ENCODE measurements at places on chromosomes 5 and 9.

DNA sequence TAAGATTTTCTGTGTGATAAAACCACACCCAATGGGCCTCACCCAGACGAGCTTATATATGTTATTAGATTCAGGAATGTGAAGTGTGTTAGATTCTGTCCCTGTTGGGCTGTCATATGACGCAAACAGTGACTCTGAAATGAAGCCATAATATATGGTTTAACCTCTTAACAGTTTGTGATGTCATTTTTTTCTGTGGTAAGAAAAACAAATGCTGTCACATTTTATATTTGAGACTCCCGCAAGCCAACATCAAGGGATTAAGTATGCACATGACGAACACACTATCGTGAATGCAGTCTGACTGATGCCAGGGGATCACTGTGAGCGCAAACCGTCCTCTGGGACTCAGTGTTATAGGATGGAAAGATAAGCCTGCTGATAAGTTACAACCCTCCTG lies 321.7 kb downstream of the SH3GL2 start:
- no peak for DNase-seq

- no peak for DNase-seq
Observed at GRCh38 chr5:66454186-66455078, 141.8 kb upstream of the MAST4 start.

DNA sequence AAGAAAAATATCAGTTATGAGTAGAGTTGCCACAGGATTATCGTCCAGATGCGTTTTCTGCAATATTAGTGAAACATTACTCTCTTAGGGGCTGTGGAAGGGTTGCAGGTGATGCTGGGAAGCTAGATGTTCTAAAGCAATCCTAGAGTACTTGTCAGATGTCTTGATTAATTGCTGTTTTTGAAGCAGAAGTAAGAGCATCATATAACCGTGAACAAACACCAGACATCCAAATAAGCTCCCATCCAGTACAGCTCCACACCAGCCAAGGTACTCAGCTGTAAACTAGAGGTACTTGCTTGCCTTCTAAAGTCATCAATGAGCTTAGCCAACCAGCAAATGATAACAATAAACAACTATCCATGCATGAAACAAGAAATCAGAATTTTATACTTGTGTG lies 131.1 kb downstream of the ST8SIA4 start:
- no peak for DNase-seq

DNA sequence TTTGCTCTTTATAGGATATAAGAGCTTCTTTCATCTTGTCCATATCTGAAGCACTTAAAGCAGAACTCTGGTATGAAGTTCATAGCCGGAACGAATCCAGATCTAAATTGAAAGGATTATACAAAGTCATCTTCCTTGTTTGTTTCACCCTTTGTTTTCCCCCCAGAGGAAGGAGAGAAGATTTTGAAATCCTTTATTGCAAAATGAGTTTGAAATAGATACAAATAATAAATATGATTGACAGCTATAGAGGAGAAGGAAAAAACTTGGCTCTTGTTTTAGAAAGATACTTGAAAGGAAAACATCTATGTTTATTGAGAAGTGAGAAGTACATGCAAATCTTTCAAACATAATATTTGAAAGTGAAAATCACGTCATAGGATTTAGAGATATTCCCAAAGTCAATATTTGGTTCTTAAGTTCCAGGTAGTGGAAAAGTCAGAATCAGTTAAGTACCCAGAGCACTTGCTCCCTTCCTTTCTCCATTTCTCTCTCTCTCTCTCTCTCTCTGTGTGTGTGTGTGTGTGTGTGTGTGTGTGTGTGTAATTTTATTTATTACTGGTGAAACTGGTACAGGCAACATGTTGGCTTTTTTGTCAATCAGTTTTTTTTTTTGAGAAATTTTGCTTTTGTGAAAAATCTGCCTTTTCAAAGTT lies 27.2 kb downstream of the PAM start:
- DNase-seq = no peak

DNA sequence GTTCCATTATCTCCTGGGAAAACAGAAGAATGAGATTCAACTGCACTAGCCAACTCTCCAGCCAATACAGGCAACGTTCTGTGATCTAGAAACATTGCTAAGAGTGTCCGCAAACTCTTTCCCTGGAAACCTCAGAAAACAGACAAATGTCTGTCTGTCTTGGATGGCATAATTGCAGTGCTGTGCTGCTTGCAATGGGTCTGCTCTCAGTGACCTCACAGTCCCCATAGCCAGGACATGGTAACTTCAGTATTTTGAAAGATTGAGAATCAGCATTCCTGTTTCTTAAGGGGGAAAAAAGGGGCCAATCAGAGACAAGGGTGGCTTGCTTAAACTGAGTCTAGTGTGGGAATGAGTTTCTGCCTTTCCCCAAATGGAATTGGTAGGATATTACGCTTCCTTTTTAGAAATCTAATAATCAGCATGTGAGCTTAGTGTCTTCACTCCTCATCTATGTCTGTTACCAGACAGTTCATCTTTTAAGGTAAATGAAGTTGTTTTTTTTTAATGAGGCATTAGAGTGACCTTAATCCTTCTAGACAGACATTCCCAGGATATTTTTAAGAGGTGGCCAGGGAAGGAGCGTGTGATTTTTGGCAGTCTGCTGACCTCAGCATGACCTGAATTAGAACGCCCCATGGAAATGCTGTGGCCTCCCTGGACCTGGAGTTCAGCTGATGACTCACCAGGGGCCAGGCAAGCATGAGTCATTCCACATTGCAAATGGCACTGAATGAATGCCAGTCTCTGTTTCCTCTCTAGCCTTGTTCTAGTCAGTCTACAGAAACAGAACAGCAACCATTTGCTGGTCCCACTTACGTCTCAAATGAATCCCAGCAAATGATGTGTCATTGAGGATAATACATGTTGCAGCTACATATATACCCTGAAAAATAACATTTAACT lies 210.2 kb upstream of the ACTBL2 start:
- no peak for DNase-seq

DNA sequence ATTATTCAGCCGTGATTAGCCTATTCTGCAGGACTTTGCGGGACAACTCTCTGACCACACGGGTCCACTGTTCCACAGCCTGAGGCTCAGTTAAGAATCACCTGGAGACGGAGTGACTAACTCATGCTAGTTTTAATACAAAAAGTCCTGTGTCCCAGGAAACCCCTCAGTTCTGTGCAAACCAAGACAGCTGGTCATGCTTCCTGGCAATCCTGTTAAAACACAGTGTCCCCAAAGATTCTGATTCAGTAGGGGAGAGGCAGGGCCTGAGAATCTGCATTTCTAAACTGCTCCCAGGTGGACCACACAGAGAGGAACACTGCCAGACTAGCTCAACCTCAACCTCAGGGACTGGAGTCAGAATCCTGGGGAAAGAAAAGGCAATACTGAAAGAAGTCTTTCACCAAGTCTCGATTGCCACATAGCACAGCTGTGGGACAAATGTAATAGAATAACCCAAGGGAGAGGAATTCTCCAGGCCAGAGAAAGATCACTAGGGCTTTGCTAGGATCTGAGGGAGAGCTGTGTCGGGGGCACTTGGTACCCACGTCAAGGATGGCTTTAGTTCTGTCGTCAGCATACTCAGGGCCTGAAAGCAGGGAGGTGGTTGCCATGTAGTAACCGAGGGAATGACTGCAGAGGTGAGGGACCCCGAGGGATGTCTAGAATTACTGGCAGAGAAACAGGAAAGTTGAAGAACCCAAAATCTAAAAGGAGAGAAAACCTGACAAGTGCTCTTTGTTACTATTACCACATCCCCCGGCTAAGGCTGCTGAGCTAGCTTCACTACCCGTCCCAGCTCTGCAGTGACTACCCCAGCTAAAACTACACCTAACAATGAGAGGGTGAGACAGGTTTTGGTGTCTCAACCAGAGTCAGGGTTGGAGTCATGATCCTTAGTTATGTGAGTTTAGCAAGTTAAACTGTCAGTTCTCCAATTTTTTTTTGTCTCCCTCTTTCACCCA lies 8.6 kb downstream of the SUSD1 start:
- no peak for DNase-seq

- DNase-seq = no peak
Observed at GRCh38 chr5:66882606-66883227, 286.5 kb downstream of the MAST4 start.

All from cortex of kidney (tissue), 1 donor.